IMR-90 (cell line): ENCODE measurements at places on chromosomes 11 and 22.
A peak's percentile ranks its signal among the peaks of the same experiment; 100 is the strongest.

DNA sequence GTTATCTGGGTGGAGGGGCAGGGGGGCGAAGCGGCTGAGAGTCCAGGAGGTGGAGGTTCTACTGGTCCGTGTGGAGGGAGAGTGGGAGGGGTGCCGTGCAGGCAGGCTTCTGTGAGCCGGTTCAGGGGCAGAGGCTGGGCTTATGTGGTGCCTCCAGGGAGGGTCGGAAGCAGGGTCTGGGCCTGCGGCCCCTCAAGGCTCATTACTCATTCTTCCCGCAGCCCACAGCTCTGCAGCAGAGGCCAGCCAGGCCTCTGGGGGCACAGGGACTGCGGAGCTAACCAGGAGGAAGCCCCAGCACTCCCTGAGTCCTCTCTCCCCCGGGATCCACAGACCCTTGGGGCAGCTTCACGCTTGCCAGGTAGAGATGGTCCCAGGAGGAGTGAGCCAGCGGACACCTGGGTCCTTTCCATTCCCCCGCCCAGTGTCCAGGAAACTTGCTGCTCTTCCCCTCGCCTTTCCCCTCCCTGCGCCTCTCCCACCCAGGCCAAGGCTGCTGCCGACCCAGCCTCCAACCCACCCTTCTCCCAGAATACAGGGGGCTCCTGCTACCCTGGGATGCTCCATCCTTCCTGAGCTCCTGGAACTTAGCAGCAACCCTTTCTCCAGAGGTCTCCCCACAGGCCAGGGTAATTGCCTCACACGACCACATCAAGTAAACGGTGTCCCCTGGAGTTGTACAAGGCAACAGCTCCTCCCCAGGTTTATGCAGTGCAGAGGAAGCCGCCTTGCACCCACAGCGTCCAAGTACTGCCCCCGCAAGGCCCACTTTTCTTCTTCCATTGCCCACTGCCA, 6.3 kb downstream of the NRXN2 start:
- DNase-seq, result no peak

DNA sequence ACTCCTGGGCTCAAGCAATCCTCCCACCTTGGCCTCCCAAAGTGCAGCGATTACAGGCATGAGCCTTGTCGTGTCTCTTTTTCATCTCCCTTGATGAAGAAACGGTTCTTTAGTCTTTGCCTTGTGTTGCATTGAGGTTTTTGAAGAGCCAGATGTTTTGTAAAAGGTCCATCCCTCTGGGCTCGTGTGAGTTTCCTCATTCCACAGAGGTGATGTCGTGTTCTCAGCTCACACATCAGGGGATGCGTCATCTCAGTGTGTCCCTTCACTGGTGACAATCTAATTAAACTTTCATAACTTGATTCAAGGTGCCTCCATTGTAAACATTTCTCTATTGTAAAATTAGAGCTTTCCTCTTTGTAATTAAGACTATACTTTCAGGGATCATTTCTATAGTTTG, 29.7 kb upstream of the TEF start:
- DNase-seq, result peak; percentile 55

DNA sequence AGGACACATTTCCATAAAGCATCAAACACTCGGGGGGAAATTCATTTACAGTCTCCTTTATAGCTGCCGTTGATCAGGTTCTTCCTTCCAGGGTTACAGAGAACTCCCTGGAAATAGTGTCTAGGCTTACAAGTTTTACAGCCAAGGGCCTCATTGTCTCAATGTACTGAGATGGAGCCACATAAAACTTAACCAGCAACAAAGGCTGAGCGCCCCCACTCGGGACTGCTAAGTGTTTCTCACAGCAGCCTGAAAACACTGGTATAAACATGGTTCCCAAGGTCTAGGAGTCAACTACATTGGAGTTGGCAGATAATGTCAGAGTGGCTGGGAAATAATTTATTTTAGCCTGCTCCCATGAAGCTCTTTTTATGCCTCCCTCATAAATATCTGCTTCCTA, 686.2 kb downstream of the OPCML start:
- DNase-seq, result no peak

GRCh38 chr22:44268431-44269116, 44.2 kb downstream of the SHISAL1 start:
- DNase-seq, result no peak

- DNase-seq, result no peak
Observed at GRCh38 chr11:60858731-60859464, 3.1 kb upstream of the PTGDR2 start.

GRCh38 chr11:68189082-68189481, 24.0 kb downstream of the KMT5B start:
- DNase-seq, result no peak

DNA sequence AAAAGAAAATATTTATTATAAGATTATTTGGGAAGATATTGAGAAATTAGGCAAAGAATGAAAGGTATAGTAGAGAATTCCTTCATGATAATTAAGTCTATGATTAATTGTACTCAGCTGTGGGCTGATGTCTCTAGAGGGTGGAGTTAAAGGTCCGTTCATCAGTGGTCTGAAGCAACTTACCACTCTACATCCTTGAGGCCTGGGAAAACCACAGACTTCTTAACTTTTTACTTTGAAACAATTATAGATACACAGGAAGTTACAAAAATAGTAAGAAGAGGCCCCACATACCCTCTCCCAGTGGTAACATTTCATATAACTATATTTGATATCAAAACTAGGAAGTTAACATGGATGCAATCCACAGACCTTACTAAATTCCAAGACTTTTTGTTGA, 167.0 kb upstream of the NECTIN1 start:
- no peak for DNase-seq

- no peak for DNase-seq
Observed at GRCh38 chr11:19984048-19984742, 176.1 kb downstream of the DBX1 start.

DNA sequence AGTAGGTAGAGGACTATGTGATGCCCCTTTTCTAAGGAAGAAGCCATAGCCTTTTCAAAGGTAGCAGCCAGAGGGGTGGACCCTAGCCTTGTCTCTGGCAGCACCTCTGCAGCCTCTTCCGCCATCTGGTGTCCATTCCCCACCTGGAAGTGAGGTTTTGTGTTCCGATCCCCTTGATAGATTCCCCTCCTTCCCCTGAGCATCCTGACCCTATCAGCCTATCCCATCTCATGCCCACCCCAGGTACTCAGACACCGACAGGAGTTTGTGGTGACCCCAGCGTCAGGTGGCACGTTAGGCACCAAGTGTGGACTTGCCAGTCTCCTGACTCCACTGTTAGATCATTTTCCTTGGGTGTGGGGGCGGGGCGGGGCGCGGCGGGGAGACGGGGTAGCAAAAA, 398 bp upstream of the FAM89B start:
- DNase-seq, result peak; percentile 44

DNA sequence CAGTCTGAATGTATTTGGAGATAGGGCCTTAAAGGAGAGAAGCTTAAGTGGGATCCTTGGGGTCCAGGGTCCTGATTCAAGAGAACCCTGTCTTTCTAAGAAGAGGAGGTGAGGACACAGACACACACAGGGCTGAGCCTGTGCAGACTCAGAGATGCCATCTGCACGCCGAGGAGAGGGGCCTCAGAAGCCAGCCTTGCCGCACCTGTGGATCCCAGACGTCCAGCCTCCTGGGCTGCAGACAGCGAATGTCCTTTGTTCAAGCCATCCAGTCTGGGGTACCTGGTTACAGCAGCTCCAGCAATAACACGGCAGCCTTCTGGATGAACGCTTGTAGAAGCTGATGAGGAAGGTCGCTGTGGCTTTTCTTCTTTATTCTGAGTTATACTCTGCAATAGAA, 1086.1 kb downstream of the BRD1 start:
- no peak for DNase-seq

DNA sequence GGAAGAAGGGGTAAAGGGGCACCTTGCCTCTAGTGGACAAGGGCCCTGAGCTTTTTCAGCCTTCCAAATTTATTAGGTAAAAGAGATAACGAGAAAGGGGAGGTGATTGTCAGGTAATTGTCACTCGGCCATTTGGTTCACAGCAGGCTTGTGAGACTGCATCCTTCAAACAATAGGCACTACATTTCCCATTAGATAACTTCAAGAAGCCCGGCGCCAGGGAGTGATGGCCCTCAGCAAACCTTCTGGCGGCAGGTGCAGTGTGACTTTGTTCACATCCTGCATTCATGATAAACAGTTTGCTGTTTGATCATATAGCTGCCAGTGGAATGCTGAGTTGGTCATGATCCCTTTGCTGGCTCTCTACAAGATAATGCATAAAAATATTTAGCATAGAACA, 185.1 kb downstream of the CWF19L2 start:
- no peak for DNase-seq

- DNase-seq, result no peak
Observed at GRCh38 chr11:107653076-107653475, 58.8 kb downstream of the SLN start.

DNA sequence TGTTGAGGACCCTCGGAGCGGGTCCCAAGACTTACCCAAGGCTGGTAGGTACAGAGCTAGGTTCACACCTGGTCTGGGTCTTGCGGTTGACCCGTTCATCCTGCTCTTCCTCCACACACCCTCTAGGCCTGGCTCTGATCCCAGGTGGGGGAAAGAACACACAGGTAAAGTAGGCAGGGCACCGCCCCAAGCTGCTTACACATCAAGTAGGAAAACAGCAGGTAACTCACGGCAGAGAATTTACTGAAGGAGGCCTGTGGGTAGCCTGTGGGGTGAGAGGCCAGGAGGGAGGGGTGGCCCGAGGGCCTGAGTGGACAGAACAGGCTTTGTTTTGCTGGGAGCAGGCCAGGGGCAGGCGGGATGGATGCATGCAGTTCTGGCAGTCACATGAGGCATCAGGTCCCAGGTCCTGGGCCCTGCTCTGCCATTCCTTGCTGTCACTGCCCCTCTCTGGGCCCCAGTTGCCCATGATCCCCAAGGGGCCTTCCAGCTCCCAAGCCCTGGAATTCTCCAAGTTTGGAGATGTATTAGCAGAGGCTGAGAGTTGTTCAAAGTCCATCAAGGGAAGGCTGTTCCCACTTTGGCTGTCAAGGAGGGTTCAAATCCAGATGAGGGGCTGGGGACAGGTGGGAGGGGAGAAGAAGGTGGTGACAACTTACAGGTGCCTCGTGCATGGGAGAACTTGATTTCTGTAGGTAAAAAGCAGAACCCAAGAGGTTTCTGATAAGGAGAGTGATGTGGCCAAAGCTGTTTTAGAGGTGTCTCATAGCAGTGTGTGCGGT, 5.7 kb downstream of the TSKU start:
- no peak for DNase-seq

DNA sequence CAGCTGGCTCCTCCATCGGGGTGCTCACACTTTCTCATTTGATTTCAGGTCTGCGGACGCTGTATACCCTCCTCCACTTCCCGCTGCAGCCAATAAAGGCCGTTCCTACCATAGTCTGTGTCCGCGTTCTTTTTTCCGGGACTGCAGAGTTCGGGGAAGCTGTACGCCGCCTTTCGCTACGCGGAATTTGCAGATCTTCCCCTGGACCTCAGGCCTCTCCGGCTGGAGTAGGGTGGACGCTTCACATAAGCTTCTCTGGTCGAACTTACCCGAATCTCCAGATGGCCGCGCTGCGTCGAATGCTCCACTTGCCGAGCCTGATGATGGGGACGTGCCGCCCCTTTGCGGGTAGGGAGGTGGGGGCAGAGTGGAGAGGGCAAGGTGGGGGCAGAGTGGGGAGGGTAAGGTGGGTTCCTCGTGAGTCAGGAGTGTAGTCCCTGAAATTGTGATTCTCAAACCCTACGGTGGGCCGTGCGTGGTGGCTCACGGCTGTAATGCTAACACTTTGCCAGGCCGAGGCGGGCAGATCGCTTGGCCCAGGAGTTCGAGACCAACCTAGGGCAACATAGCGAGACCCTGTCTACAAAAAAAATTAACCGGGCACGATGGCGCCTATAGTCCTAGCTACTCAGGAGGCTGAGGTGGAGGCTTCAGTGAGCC, 617 bp downstream of the CSKMT start:
- peak; percentile 66 for DNase-seq

- DNase-seq, result no peak
Observed at GRCh38 chr22:12601870-12602779, 2925.9 kb upstream of the OR11H1 start.

- no peak for DNase-seq
Observed at GRCh38 chr11:5398936-5399335, 15.3 kb downstream of the OR51M1 start.

- no peak for DNase-seq
Observed at GRCh38 chr11:65744026-65744698, 23.6 kb upstream of the RNASEH2C start.

DNA sequence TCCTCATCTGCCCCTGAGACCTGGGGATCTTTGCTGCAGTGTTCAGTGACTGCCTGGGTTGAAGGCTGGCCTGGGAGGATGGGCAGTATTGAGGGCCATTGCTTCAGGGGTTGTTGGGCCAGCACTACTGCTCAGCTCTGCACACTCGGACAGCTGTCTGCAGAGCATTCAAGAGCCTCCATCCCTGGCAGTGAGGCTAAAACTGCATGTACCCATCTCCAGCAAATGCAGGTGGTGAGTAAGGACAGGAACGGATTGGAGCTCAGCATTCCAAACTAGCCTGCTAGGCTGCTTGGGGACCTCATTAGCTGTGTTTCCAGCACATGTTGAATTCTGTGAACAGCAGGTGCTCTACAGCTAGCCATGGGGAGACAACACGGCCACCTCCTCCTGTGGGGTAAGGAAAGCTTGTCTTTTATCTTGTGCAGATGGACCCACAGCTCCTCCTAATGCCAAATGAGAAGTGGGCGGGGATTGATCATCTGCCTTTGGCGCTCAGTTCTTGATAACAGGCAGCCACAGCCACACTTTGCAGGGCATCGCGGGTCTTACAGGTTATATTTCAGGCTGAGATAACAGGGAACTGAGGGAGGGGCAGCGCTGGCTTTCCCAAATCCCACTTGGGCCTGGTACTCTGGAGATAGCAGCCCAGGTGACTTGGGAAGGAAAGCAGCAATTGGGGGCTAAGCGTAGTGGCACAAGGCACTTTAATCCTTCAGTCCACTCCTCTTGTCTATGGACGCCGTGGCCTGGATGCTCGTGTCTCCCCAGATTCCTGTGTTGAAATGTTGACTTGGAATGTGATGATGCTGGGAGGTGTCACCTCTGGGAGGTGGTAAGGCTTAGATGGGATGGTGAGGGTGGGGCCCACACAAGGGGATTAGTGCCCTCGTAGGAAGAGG, 254.5 kb upstream of the B3GAT1 start:
- DNase-seq, result no peak

DNA sequence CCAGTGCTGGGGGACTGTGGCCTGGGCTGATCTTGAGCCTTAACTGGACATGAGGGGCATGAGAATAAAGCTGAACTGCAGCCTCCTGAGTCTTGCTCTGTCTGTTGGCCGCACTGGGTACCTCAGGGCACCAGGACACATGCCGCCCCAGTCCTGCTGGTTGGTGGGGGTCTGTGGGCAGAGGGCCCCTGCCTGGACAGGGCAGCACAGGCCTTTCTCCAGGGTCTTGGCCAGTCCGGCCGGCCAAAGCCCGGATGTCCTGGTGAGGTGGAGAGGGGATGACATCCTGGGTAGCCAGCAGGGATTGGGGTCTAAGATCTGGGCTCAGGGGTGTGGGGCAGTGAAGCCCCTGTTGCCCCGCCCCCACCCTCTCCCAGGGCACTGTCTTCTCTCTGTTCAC, 1.5 kb upstream of the RPS6KA4 start:
- DNase-seq, result no peak

- DNase-seq, result no peak
Observed at GRCh38 chr11:35010654-35011053, 94.2 kb downstream of the PDHX start.
